Neuronal stem cell (in vitro differentiated cells): ENCODE measurements at places on chromosomes 2 and 18.

GRCh38 chr18:8685141-8685913 is 20.0 kb upstream of the MTCL1 start:
- DNase-seq, result no peak

DNA sequence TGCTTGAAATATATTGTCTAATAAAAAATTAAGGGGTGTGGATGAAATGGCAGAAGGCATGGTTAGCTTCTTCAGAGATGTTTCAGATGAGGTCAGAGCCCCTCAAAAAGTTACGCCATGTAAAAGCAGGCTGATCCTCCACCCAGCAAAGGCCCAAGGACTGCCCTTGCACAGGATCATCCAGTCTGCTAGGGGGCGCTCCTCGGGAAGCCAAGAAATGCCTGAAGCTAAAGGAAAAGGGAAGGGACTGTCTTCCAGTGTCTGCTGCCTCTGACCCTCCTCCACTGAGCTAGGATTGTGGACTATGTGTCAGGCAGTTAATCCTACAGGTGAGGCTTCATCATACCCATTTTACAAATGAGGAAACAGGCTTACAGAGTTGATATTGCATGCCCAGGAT is 33.8 kb upstream of the TEX51 start:
- DNase-seq, result no peak

DNA sequence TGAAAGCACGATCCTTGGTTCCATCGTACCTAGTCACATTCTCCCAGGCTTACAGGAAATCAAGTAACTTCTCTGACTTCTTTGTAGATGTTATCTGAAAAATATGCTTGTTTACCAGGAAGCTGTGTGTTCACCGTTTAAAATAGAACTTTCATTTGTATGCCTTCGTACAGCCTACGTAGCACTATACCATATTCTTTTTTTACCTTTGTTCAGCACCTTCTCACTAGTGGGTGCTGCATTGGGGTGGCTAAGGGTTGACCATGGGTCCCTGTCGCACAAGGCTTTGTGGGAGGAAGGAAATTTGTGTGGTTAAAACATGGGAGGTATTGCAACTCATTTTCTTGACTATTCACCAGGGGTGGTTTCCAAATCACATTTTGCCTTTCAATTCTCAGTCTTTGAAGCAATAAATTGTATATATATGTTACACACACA is 16.6 kb downstream of the MALT1 start:
- no peak for DNase-seq

- DNase-seq, result no peak
Observed at GRCh38 chr2:102473631-102474030, 605 bp downstream of the SLC9A4 start.

DNA sequence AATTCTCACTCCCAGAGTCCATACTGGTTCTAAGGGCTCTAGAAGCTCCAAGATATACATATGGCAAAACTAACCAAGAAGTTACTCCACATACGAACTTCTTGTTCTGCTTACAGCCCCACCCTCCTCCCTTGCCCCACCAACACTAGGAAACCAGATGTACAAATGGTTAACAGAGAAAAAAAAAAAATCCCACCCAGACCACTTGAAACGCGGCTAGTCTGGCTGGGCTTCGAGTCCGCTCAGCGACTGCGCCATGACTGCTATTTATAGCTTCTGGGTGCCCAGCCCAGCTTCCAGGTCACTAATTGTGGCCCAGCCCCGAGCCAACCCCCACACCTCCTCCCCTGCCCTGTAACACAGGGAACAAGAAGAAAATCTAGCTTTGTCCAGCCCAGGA is 47.0 kb upstream of the IHH start:
- DNase-seq, result no peak

- no peak for DNase-seq
Observed at GRCh38 chr2:240812721-240813120, 7.3 kb downstream of the KIF1A start.

GRCh38 chr2:150555611-150556356 is 68.3 kb upstream of the RND3 start:
- no peak for DNase-seq

- DNase-seq, result no peak
Observed at GRCh38 chr2:230757476-230757875, 44.8 kb downstream of the CAB39 start.

DNA sequence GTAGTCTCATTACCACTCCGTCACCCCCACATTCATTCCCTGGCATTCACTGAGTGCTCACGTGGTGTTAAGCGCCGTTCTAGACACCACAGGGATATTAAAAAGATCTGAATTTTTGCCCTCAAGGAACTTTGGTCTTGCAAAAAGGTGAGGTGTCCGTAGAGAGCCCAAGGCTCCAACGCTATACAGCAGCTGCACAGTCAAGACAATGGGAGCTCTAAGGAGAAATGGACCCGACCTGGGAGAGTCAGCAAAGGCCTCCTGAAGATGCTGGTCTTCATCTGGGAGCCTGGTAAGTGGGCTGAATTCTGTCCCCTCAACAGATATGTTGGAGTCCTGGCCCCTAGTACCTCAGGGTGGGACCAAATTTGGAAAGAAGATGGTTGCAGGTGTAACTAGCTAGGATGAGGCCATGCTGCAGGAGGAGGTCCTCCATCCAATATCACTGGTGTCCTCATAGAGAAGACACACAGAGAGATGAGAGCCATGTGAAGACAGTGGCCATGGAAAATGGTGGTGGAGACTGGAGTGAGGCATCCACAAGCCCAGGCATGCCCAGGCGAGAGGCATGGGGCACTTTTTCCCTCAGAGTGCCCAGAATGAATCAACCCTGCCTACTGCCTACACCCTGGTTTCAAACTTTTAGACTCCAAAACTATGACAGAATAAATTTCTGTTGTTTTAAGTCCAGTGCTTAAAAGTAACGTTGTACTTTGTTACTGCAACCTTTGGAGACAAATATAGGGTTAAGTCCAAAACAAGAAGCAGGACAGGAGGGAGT is 247.3 kb downstream of the TTC32 start:
- DNase-seq, result no peak
